ENCODE measurements at places on chromosomes 12 and 14. TPM values are rescaled to one million over a fixed set of nuclear protein-coding genes. Genes with fewer than 3 reads are reported as not detected.
A peak's percentile ranks its signal among the peaks of the same experiment; 100 is the strongest.

GRCh38 chr12:90086281-90086680 is 377.6 kb upstream of the ATP2B1 start:
- DNase-seq: no peak

DNA sequence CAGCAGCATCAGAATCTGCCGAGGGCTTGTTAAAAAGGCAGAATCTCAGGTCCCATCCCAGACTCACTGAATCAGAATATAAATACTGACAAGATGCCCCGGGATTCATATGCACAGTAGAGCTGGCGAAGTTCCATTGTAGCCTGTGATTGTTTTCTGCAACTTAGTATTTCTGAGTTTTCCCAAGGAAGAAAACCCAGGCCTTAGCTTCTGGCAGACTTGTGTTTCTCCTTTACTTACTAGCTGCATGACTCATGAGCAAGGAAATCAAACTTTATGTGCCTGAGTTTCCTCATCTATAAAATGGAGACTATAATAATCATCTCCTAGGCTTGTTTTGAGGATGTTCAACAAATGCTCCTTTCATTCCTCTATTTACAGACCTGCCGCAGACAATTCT is 278.5 kb upstream of the PLEKHG7 start:
- DNase-seq: no peak

DNA sequence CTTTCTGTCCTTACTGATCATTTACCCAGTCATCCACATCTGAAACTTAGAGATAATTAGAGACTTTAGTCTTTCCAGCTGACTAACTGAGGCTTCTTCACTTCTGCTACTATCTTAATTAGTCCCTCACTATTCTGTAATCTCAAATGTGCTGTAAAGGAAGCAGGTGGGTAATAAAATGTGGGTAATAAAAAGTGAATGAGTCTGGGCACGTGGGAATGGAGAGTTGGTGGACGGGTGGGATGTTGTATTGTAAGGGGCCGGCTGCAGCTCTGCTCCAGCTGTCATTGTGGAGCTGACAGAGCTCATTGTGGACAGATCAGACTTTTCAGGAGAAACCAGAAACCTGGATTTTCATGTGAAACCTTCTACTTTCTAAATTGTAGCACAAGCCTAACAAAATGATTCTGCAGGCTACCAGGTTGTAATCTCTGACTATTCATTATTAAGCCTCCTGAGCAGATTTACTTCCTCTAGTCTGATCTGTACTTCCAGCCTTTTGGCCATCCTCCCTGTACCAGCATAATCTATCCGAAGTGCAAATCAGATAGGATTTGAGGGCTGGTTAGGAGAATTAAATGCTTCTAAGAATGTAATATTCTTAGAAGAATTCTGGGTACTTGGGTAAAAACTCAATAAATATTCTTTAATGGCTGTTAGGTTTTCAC is 42.0 kb upstream of the BMAL2 start:
- no peak for DNase-seq

DNA sequence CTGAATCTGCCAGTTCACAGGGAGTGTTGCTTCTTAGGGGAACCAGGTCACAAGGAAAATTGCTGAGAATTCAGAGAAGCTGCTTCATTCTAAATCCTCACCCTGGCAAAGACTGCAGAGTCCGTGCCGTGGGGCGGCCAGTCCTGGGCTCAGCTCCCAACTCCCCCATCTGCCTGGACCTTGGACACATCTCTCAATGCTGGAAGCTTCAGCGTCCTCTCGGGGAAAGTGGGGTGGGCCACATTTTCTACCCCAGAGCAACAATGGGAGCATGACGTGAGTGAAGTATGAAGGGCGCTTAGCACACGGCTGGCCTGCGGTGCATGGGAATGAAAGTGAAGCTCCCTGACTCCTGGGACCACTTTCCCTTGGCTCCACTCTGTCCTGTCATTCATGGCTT is 31.2 kb downstream of the HVCN1 start:
- no peak for DNase-seq

DNA sequence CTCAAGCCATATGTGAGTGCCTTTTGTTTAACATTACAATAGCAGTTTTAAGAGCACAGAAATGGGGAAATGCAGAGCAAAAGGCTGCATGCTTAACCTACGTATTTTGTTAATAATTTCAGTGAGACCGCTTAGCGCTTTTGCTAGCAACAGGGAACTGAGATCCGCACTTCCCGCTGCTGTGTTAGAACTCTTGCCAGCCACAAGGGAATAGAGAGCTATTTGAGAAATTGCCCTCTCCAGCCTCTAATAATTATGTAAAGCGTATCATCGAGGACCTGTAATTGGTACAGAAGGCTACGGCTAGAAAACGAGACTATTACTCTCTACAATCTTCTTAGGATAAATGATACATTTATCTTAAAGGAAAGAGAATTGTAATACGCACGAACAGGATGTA is 205.2 kb upstream of the GRIP1 start:
- no peak for DNase-seq

DNA sequence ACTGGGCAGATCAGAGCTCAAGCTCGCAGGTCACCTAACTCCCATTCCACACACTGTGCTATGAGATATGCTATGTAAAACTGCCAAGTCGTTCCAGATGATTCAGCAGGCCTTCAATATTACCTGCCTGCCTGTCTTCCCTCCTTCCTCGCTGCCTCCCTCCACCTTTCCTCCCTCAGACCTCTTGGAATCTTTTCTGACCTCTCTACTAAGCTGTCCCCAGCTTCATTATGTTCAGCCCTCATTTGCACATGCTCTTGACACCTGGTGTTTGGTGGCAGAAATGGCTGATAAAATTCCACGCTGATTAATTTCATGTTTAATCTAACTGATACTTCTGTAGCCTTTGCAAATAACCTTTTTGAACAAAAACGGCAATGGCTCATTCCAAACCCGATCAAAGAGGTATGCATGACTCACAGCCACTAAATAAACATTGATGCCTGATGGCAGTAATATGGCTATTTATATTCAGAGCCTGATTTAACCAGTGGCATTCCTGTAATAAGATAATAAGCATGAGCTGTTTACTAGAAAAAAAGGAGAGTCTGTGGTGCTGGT is 130.8 kb upstream of the EGLN3 start:
- DNase-seq: no peak

DNA sequence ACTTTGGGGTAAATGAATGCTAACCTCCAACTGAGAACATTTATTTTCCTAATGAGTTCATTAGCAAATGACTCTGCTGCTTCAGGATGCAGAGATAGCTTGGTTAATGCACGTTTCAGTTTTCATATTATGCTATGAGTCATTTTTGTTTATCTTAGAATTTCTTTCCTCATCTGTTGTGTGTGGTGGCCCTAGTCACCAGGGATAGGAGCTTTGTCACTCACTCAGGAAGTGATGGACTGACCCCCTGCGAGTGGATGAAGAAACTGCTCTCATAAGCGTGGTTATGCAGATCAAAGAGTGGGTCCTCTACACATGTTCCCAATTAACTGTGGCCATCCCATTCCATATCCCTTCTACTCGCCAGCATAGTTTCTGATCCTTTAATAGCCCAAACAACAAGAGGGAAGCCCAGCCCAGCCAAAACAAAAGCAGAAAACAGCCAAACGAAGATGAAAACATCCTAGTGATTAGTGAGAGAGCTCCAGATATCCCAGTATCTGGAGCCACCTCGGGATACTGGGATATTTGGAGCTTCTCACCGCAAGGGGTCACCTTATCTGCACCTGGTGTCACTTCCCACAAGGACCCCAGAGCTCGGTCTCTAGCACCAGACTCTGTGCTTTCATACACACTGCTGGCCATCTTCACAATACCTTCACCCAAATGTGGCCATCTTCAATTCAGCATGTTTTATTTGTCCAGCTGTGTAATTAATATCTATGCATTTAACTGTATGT is 8.6 kb downstream of the TC2N start:
- no peak for DNase-seq

DNA sequence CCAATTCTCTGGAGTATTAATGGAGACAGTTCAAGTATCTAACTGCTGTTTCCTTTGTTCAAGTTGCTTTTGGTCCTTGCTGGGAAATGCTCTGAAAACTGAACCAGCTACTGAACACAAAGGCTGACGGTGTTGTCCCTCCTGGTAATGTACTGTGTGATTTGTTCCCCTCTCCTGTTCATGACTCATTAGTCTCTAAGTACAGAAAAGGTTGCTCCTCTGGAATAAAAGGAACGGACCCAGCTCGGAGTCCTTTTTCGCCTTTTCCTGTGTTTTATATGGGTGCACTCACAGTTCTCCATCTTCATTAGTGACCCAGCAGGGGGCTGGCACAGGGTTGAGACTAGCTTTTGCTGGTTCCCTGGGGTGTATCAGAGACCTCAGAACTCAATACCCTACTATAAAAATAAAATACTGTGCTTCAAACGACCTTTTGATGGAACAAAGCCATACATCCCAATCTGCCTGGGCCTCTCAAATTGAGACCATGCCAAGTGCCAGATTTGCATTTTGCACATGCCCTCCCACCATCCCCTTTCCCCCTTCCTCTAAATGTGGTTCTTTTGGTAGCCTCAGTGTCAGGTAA is 269.7 kb downstream of the RAD51B start:
- no peak for DNase-seq

DNA sequence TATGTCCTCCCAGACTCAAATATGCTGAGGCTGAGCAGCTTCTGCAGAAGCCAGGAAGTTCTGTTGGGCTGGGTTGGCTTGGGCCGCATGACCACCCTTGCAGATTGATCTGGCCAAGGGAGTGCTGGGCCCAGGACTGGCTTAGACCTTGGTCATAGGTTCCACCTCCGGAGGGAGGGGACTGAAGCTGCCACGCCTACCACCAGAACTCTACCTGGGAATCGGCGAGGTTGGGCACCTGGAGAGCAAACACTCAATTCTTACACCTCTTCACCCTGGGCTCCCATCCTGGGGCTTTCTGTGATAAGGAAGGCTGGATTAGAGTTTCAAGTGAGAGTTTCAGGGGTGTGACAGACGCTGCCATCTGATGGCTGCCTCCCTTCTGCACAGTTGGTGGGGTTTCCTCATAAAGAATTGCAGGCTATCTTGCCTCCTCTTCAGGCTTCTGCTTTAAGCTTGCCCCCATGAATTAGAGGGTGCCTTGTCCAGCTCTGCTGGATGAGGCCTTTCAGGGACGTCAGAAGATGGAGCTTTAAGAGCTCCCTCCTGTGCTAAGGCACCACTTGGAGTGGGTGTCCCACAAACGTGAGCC is 5.8 kb downstream of the SLC24A4 start:
- no peak for DNase-seq

DNA sequence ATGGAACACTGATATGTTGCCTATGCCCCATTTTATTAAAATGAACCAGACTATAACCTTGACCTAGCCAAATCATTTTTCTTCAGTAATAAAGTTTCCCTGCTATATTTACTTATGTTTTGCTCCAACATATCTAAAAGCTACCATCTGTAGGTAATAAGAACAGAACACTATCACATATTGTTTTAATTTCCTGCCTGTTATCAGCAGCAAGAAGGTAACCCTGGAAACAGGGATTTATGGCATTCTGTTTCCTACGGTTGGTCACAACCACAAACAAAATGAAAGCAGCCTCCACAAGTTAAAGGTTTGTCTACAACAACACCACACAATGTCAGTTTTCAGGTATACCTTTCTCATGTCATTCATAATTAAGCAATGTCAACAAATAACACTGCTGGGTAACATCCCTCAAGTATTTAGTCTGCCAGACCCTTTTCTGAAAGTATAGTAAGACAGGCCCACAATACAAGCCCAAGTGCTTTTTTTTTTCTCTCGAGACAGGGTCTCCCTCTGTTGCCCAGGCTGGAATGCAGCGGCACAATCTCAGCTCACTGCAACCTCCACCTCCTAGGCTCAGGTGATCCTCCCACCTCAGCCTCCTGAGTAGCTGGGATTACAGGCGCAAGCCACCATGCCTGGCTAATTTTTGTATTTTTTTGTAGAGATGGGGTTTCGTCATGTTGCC is 25.5 kb downstream of the GCH1 start:
- DNase-seq: no peak

- DNase-seq: no peak
Measured at GRCh38 chr12:89825591-89826449, 117.2 kb upstream of the ATP2B1 start.

- no peak for DNase-seq
Measured at GRCh38 chr12:12899530-12900380, 8.4 kb downstream of the GPRC5A start.

GRCh38 chr14:23929822-23930294 is 23.7 kb upstream of the DHRS4 start:
- peak; percentile 57 for DNase-seq

DNA sequence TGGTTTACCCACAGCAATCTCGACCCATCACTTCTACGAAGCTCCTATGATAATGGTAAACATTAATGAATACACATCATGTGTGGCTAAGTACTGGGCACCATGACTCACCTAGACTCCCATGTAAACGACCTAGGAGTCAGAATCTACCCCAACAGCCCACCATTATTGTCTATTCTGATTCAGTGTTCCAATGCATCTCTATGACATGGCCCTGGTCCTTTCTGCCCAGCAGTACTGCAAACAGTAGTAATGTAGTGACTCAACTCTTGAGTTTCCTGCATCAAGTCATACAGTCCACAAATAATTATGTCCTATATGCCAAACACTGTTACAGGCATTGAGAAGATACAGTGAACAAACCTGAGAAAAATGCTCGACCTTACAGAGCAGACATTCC is 14.6 kb downstream of the GTF2A1 start:
- no peak for DNase-seq

DNA sequence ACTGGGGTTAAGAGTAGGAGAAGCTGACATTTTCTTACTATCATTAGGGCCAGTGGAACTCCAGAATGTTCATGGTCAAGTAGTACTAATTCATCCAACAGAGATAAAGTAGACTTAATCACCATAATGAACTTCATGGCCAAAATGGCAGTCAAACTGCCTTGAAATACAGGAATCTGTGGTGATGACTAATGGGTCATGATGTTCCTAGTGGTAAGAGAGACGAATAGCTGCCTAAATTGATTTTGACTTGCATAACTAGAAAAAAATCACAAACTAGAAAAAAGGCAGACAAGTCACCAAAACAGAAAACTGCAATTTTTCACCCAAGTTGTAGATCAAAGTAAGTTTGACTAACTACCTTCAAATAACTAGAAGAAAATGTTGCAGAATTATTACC is 138.5 kb downstream of the MGAT4C start:
- DNase-seq: no peak

- DNase-seq: no peak
Measured at GRCh38 chr12:27946421-27946820, 26.1 kb downstream of the PTHLH start.

DNA sequence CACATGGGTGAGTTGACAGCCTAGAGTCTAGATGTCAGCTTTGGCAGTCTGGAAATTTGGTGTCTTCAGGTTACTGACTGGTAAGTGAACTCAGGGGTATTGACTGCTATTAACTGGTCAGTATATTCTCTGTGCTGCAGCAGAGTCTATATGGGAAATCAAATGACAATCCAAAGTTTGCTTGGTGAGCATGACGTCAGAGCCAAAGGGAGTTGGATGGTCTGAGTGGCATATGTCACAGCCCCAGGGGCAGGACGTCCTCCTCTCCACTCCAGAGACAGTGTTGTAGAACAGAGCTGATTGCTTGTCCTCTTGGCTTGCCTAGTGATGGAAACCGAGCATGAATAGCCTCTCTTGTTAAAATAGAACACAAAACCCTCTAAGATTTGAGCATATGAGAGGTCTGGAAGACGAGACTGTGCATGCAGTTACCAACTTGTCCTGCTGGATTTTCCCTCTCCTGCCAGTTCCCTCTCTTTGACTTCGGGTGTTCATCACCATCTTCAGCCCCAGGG is 3.3 kb upstream of the TBC1D30 start:
- no peak for DNase-seq

LRRC43 gene
- 0.61 TPM for total RNA-seq

PKP2 gene
- 280 TPM for total RNA-seq

TAS2R20 gene
- 0.49 TPM for total RNA-seq
